ENCODE measurements at places on chromosomes 12 and 14.

GRCh38 chr14:104682107-104682593 is 7.3 kb upstream of the INF2 start:
- DNase-seq: no peak

GRCh38 chr12:28742791-28743190 is 406.3 kb upstream of the FAR2 start:
- no peak for DNase-seq

DNA sequence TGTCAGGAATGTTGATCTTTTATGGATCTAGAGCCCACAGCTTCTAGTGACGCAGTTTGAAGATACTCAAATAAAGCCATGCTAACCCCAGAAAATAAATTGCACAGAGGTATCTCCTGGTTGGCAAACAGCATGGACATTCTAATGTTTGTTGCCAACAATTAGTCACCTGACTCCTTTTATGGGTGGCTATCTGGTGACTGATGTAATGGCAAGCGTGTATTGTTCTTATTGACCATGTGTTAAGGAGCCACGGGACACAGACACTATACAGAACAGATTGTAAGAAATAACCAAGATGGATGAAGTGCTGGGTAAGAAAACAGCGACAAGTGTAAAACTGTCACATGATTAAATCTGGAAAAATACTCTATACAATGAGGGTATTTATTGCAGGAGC is 401.3 kb upstream of the PDE3A start:
- no peak for DNase-seq

GRCh38 chr12:59357811-59358210 is 238.0 kb upstream of the SLC16A7 start:
- DNase-seq: no peak

- peak; percentile 46 for DNase-seq
Measured at GRCh38 chr14:74459289-74459946, 33.4 kb upstream of the SYNDIG1L start.

- DNase-seq: no peak
Measured at GRCh38 chr12:99099786-99100185, 454.7 kb downstream of the APAF1 start.

DNA sequence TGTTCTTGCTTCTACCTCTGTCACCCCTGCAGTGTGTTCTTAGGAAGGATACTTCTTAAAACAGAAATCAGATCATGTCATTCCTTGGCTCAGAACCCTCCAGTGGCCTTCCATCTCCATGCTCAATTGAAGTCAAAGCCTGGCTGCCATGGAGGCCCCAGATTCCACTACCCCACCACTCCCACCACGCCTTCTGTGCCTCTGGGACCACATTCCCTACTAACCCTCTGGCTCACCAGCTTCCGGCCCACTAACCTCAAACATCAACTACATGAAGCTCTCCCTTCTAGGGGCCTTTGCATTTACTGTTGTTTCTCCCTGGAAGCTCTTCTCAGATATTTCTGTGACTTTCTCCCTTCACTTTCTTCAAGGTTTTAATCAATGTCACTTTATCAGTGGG is 76.1 kb upstream of the REP15 start:
- no peak for DNase-seq

- peak; percentile 77 for DNase-seq
Measured at GRCh38 chr12:15522574-15523187, 200.4 kb downstream of the PTPRO start.

DNA sequence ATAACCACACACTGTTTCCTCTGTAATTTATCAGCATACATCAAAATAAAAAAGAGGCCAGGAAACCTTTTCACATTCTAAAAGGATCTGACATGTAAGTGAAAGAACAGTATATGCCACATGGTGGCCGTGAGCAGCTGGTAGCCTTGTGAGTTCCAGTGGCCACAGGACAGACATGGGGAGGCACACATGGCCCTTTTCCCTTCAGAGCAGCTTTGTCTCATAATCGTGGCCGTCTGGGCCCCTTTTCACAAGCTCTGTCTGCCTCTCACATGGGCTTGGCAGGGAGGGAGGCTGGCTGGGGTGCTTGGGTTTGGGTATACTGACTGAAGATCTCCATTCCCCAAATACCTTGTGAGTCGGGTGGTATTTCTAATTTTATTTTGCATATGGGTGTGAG is 1.5 kb upstream of the ZDHHC22 start:
- DNase-seq: peak; percentile 10

DNA sequence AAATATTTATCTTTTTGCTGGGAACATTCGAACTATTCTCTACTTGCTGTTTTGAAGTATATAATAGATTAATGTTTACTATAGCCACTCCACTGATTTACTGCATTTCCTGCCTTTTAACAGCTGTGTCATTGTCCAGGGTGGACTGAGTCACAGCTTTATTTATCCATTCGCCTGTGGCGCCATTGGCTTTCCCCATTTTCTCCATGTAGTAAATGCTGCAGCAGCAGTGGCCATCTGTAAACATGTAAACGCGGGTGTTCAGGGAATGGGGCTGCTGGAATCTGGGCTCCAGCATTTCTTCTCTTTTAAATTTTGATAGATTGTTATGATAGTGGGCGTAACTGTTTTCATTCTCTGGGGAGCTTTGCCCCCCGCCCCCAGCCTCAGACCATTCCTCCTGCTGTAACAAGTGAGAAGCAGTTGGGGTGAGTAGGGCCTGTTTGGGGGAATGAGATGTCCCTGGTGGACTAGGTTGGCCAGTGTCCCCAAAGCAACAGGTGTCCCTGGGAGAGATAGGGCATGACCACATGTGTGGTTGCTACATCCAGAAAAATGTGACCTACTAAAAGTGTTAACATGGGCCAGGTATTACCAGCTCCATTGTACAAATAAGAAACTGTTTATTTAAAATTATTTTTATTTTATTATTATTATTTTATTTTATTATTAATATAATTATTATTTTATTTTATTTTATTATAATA is 32.9 kb downstream of the RIN3 start:
- no peak for DNase-seq

GRCh38 chr12:30631740-30632139 is 63.9 kb downstream of the IPO8 start:
- DNase-seq: no peak

DNA sequence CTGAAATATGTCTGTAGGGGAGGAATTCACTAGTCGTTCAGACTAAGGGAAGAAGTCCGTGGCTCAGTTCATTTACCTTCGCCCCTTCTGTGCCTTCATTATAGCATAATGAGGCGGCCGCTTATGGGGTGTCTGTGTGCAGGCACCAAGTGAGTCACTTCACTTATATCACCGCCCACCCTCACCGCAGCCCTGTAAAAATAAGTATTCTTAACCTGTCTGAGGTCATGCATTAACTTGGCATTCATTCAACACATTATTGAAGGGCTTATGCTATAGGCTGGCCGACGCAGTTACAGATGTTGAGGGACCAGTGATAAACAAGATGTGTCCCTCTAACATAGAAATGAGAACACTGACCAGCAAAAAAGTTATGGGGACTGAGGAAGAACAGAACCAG is 47.7 kb upstream of the PTCSC3 start:
- no peak for DNase-seq

DNA sequence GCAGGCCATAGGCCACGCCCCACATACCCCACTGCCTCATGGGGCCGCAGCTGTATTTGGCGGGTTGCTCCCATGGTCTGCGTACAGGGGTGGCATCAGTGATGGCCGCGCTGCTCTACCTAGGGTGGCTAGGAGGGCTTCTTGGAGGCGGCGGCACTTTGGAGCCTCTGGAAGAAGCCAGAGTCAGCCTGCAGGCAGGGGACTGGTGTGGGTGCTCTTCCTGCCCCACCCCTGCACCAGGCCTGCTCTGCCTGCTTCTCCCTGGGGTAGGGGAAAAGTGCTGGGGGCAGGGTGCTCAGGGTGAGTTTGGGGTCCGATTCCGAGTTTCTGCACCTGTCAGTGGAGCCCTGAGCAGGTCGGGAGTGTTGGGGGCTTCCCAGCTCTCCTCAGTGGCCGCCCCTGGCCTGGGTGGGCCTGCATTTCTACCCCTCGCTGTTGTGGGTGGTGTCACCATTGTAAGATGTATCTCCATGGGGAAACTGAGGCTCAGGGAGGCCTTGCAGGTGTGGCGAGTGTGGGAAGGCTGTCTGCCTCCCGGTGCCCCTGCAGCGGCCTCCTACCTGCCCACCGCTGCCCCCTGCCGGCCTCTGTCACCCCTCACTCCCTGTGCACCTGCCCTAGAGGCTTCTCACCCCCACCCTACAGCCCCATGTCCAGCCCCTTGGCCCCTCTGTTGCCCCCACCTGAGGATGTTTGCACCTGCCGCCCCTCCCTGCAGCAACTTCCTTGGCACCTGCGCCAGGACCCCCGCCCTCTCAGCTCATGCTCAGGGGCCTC is 5.5 kb downstream of the CEP170B start:
- peak; percentile 13 for DNase-seq

GRCh38 chr14:53152184-53152886 is 788 bp downstream of the DDHD1 start:
- peak; percentile 35 for DNase-seq

GRCh38 chr14:90654831-90655276 is 161.4 kb downstream of the TTC7B start:
- peak; percentile 2 for DNase-seq

GRCh38 chr12:120618954-120619615 is 21.3 kb upstream of the CABP1 start:
- no peak for DNase-seq

GRCh38 chr12:9112076-9112853 is 3.5 kb downstream of the A2M start:
- no peak for DNase-seq
